ENCODE measurements at places on chromosomes 13 and 19.

DNA sequence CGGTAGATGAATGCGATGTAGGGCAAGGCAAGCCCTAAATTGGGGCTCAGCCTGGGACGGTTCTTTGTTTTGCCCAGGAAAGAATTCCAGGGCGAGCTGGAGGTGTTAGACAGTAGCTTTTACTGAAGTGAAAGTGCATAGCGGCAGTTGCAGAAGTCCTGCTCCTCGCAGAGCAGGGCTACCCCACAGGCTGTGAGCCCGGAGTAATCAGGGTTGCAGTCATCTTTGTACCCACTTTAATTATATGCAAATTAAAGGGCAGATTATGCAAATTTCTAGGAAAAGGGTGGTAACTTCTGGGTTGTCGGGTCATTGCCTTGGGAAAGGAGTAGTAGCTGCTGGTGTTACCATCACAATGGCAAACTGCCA lies 30.5 kb downstream of the VAV1 start:
- DNase-seq, result peak; percentile 26
- H3K4me3 ChIP-seq, result peak overlapping the region; percentile 83
- H3K27me3 ChIP-seq, result no peaks in the 10 kb centered on the region
- H3K27ac ChIP-seq, result peak overlapping the region; percentile 94
- H3K36me3 ChIP-seq, result peaks cover 16% of the 10 kb centered on the region

DNA sequence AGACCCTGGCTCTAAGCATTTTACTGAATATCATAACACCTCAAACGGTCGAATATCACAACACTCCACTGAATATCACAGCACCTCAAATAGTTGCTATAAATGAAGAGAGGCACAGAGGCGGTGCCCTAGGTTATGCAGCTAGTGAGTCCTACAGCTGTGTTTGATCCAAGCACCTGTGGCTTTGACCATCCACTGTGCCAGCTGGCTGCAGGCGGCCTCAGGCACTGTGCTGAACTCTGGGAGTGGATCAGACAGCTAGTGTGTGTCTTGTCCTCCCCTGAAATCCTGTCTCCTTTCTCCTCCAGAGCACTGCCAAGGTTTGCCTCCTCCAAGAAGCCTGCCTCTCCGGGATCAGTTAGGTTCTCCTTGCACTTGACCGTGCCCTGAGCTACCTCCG lies 7.3 kb downstream of the NOSIP start:
- no peaks in the 10 kb centered on the region for H3K27me3 ChIP-seq
- H3K36me3 ChIP-seq, result peaks cover 33% of the 10 kb centered on the region
- DNase-seq, result no peak
- H3K27ac ChIP-seq, result no peak overlapping the region
- H3K4me3 ChIP-seq, result no peak overlapping the region
- peaks cover 25% of the 10 kb centered on the region for H3K4me1 ChIP-seq

- H3K27me3 ChIP-seq, result no peaks in the 10 kb centered on the region
- no peak overlapping the region for H3K27ac ChIP-seq
- DNase-seq, result no peak
- H3K4me1 ChIP-seq, result no peaks in the 10 kb centered on the region
- no peaks in the 10 kb centered on the region for H3K36me3 ChIP-seq
These were observed 362.9 kb upstream of the PCDH20 start for GRCh38 chr13:61778531-61778930.

DNA sequence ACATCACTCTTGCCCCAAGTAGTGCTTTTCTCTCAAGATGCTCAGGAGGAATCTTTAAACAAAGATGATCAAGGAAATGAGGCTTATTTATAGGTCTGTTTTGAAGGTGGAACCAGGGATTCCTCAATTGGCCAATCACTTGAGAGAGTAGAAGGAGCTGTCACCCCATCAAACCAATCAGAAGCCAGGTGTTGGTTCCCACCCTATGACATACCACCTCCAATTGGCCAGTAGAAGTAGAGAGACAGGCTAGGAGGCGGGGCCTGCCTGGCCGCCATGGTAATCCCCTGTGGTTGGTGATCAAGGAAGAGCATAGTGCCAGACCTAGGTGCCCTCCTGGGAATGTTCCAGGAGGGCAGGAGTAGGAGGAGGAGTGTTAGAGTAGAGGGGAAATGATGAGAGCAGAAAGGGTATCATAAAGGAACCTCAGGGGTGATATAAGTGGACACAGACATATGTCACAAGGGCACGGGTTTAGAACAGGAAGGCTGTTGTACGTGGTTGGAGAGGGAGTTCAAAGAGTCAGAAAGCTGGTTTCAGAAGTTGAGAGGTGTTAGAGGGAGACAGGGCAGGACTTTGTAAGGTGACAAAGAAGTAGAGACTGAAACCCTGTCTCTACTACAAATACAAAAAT lies 10.5 kb downstream of the PMIS2 start:
- DNase-seq, result no peak
- no peak overlapping the region for H3K4me3 ChIP-seq
- H3K27me3 ChIP-seq, result peaks cover 10% of the 10 kb centered on the region
- no peaks in the 10 kb centered on the region for H3K4me1 ChIP-seq

DNA sequence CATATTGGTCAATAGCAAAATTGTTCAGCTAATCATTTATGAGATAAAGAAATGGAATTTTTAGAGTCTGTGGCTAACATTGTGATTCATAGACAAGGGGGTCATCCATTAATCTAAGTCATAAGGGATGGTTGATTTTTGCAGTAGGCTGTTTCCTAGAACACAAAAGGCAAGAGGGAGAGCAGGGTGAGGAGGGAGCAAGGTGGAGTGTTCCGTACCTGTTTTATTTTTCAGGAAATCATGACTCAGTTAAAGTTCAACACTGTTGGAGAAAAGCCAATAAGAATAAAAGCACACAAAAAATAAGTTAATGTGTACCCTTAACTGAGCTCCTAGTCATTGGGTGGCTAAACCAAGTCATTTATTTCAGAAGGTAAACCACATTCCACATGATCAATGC lies 512.4 kb upstream of the ATXN8OS start:
- H3K36me3 ChIP-seq, result no peaks in the 10 kb centered on the region
- no peaks in the 10 kb centered on the region for H3K4me1 ChIP-seq
- no peak for DNase-seq
- H3K27ac ChIP-seq, result no peak overlapping the region

Measured in activated B cell treated with CpG ODN at 0.5 μM for 24 hours (primary cell).